ENCODE measurements at places on chromosomes 6 and 20.
A peak's percentile ranks its signal among the peaks of the same experiment; 100 is the strongest.

DNA sequence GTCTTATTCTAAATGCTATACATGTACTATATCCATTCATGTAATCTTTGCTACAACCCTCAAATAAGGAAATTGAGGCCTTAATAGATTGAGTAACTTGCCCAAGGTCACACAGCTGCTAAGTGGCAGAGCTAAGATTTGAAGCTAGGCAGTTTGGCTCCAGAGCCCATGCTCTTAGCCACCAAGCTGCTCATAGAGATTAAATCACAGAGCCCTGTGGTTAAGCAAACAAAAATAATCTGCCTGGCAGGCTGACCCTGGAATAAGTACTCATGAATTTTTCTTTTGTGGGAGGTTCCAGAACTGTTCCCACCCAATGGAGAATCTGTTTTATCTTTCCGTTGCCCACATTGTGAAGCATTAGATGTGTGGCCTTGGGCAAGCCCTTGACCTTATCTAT, 7.4 kb downstream of the AAR2 start:
- no peak for DNase-seq

- no peak for DNase-seq
Measured at GRCh38 chr6:100808638-100809275, 72.4 kb downstream of the ASCC3 start.

DNA sequence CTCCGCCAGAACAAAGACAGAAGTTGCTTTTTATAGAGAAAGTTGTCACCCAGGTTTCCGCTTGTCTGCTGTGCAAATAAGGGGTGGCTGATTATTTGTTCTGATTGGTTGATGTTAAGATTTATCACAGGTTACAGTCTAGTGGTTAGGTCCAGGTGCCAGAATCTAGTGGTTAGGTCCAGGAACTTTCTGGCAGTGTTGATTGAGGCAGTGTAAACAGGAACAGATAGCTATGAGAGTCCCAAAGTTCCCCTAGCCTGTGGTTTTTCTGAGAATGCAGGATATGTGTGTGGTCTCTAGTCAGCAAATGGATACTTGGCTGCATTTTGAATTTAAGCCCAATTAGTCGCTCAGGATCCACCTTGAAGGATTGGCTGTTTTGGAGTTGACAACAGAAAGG, 148.0 kb downstream of the TMEM200A start:
- DNase-seq, result no peak

DNA sequence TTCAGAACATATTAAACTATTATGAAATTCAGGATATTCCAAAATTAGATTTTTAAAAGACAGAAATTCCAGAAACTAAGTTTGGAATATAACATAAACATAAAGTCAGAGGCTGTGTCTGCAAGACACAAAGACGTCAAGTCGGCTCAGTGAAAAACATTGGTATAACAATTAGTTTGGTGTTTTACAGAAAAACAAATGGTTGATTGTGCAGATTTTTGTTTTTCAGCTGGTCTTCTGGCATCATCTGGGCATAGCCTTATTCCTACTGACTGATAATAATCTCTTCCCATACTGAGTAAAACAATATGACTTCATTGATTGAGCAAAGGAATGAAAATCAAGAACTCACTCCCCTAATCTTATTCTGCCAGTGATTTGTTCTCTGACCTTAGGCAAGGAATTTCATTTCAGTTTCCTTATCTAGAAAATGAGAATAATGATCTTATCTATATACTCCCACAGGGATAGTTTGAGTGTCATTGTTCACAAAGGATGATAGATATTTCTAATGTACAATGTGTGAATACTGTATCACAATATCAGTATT, 84.3 kb downstream of the FRK start:
- DNase-seq, result no peak

DNA sequence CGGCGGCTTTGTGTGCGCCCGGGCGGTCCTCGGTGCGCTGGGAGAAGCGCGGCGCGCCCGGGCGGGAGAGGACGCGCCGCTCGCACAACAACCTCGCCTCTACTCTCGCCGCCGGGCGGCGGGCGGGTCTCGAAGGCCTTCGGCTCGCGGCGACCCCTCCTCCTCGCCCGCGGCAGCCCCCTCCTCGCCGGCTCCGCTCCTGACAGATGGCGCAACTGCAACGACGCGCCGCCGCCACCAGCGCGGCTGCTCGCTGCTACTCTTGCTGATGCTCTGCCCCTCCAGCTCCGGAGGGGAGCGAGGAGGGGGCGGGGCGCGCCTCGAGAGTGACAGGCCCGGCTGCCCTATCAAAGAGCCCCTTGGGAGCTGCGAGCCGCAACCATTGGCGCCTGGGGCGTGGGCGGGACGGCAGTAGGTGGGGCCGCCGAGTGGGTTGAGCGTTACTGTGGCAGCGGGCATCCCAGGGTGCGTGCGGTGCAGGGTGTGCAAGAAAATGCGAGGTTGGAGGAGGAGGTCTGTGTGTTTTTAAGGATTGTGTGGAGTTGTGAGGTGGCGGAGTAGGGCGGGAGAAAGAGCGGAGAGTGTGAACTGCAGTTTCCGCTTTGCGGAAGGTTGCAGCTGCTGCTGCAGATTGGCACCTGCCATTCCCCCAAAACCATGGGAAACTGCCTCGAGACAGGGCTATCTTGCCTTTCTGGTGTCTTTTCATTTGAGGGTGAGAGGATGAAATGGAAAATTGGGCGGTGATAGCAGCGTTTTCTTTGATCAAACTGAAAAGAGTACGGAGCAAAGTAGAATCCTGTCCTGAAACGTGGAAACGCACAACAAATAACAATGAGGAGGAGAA, at the start of gene FYN:
TSS of gene FYN (minus strand) at position 275 of the 847 bp plus-strand sequence. CDS start 153,401 bp downstream, outside the sequence.
- peak; percentile 88 for DNase-seq

DNA sequence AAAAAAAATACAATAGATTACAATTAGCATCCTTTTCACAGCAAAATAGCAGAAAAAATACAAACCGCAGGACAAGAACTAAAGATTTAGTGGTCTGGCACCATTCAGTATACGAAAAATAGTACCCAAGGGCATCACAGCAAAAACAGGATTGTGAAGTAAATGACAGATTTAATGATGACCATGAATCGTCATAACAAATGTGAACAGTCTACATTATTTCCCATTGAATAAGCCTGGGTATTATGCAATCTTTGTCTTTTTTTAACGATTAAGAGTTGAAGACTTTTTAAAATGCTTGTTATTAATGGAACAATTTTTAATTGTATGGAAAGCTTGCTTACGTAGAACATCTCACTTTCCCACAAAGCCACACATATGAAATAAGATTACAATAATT, 432.8 kb downstream of the PKHD1 start:
- DNase-seq, result no peak

Measured in esophagus squamous epithelium (tissue), 5 donors.